ENCODE measurements at places on chromosomes 4 and X. TPM values are rescaled to one million over a fixed set of nuclear protein-coding genes. Genes with fewer than 3 reads are reported as not detected.

- no peak for DNase-seq
Measured at GRCh38 chr4:56613101-56613862, 67.8 kb downstream of the HOPX start.

TMEM255A gene
- total RNA-seq = 1.5 TPM

GRCh38 chrX:75655627-75656026, 129.4 kb downstream of the MAGEE2 start:
- DNase-seq = no peak

- DNase-seq = no peak
Measured at GRCh38 chr4:62275470-62275869, 1075.3 kb downstream of the ADGRL3 start.

MGAT4D gene
- not detected for total RNA-seq

GRCh38 chr4:108834166-108834834, 71.4 kb upstream of the ETNPPL start:
- no peak for DNase-seq

- no peak for DNase-seq
Measured at GRCh38 chrX:33126469-33126868, 84.9 kb downstream of the DMD start.

- no peak for DNase-seq
Measured at GRCh38 chr4:120659616-120660170, 262.8 kb downstream of the PRDM5 start.

- peak; percentile 37 for DNase-seq
Measured at GRCh38 chr4:141350122-141350905, 129.6 kb downstream of the ZNF330 start.

- peak; percentile 84 for DNase-seq
Measured at GRCh38 chr4:123505095-123506010, 108.8 kb downstream of the SPRY1 start.

DNA sequence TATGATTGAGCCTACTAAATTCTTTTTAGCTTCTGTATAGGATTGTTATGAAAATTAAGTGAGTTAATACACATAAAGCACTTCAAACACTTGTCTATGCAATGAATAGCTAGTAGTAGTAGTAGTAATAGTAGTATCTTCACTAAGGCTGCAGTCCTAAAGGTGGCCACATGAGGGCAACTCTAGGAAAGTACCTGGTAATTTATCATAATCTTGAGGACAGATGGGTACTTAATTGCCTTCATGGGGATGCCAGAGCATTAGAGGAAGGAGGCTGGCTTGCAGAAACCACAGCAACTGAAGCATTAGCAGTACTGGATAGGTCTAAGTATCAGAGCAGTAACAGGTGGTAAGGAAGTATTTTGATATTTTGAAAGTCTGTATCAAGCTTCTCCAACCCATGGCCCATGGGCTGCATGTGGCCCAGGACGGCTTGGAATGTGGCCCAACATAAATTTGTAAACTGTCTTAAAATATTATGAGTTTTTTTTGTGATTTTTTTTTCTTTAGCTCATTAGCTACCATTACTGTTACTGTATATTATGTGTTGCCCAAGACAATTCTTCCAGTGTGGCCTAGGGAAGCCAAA, 17.3 kb downstream of the NIPAL1 start:
- DNase-seq = no peak

GRCh38 chr4:47694322-47694721, 143.5 kb downstream of the CORIN start:
- DNase-seq = no peak

GRCh38 chr4:72857787-72858186, 211.7 kb downstream of the COX18 start:
- no peak for DNase-seq

BEX4 gene
- total RNA-seq = 36.1 TPM

- no peak for DNase-seq
Measured at GRCh38 chr4:184645904-184646610, 3.2 kb downstream of the CASP3 start.

CENPVL2 gene
- not detected for total RNA-seq

PHOX2B gene
- not detected for total RNA-seq

GATA1 gene
- 0.87 TPM for total RNA-seq

DNA sequence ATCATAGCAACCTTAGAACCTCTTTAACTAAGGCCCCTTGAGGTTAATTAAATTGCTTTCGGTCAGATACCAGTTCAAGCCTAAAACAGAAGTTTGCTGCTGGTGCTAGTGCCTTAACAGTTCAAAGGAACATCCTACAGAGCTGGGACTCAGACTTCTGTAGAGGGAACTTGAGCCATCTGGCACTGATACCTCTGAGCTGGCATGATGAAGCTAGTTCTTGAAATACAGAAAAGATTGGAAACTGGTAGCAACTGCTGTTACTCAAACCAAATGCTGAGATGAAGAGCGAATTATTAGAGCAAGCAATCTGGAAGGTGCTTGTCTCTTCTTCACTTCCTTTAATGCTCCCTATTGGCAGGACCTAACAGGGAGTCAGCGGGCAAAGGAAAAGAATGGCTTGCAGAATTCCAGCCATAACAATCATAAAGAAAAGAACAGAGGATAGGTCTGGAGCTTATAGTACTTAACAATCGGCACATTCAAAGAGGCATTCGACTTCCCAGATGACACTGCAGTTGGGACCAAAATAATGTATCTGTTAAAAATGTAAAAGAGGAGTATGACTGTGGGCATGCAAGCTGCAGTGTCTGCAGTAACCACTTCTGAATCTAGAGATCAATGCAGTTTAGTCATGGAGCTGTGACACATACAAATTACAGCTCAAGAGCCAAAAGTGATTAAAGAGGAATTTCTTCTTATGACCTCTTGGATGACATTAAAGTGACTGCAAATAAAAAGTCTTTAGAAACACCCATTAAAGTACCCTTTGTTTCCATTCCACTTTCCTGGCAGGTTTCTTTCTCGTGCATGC, 298.9 kb downstream of the PDGFC start:
- no peak for DNase-seq

Data from upper lobe of right lung (tissue), 1 donor.